ENCODE measurements at places on chromosomes 2 and 18. TPM values are rescaled to one million over a fixed set of nuclear protein-coding genes. Genes with fewer than 3 reads are reported as not detected.

Gene AKAIN1
- total RNA-seq, result 2.5 TPM

Gene TXNDC2
- under 0.01 TPM for total RNA-seq

Gene DHRS9
- total RNA-seq, result 0.49 TPM

Gene EVX2
- not detected for total RNA-seq

Gene PRSS56
- under 0.01 TPM for total RNA-seq

Gene DNER
- total RNA-seq, result 75.7 TPM

Gene EMX1
- total RNA-seq, result 11.1 TPM

Gene CABYR
- 13.0 TPM for total RNA-seq

Gene ALPP
- total RNA-seq, result not detected

Gene CRYGD
- total RNA-seq, result 1.2 TPM

Gene UGT1A3
- not detected for total RNA-seq

Gene RFTN2
- 18.7 TPM for total RNA-seq

Gene QPCT
- total RNA-seq, result 9.6 TPM

Gene SERPINB4
- not detected for total RNA-seq

Gene SKOR2
- not detected for total RNA-seq

Gene TMEM163
- total RNA-seq, result 13.3 TPM

Gene GCG
- 0.49 TPM for total RNA-seq

Gene RNF149
- total RNA-seq, result 33.9 TPM

Gene TMEM247
- not detected for total RNA-seq

Gene GKN1
- 2.0 TPM for total RNA-seq

Gene FABP1
- total RNA-seq, result not detected

Gene ZNF385B
- 2.5 TPM for total RNA-seq

Gene DSC3
- total RNA-seq, result 0.49 TPM

Gene VAMP8
- total RNA-seq, result 0.74 TPM

Gene ATP8B1
- total RNA-seq, result 4.2 TPM

Gene CXCR1
- total RNA-seq, result not detected

Gene DQX1
- total RNA-seq, result 0.98 TPM

Gene DGUOK
- 35.4 TPM for total RNA-seq

Gene C1QL2
- 4.4 TPM for total RNA-seq

Gene RBMS1
- 8.9 TPM for total RNA-seq

Measured in temporal lobe (tissue), 4 donors.